ENCODE measurements at places on chromosomes 6 and 20.

DNA sequence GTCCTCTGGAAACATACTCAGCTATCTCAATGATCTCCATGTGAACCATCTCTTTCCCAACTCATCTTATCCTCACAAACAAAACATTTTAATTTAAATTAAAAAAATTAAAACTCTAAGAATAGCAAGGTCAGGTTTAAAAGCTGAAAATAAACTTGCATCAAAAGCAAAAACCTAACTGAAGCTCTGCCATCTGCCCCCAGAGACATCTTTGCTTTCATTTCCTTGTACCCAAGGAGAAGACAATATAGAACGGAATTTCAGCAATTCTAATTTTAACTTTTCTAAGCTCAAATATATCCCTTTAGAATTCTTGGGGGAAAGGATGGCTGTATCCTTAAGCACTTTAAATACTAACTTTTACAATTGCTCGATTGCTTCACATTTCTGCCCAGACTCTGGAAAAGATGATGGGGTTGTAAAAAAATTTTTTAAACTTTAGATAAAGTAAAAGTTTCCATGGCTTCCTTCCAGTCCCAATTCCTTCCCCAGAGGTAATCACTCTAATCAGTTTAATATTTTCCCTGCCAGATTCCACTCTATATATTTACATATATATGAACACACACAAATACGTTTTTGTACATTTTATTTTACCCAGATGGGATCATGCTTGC, 69.2 kb upstream of the SMIM29 start:
- DNase-seq, result no peak

GRCh38 chr6:44373051-44373450, 14.5 kb upstream of the CDC5L start:
- DNase-seq, result no peak

DNA sequence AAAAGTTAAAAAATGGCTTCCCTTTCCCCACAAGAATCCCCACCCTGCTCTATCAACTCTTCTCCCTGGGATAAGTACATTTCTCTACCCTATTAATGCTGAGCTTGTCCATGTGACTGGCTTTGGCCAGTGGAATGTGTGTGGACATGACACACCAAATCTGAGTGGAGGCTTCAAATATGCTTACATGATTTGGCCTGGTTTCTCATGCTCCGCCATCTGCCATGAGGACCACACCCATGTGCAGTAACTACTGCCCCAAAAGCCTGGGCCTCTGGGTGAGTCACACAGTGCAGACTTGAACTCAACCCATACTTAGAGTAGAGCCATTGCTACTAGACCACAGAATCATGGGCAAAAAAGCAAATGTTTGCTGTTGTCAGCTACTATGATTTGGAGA, 65.4 kb downstream of the PRND start:
- no peak for DNase-seq

DNA sequence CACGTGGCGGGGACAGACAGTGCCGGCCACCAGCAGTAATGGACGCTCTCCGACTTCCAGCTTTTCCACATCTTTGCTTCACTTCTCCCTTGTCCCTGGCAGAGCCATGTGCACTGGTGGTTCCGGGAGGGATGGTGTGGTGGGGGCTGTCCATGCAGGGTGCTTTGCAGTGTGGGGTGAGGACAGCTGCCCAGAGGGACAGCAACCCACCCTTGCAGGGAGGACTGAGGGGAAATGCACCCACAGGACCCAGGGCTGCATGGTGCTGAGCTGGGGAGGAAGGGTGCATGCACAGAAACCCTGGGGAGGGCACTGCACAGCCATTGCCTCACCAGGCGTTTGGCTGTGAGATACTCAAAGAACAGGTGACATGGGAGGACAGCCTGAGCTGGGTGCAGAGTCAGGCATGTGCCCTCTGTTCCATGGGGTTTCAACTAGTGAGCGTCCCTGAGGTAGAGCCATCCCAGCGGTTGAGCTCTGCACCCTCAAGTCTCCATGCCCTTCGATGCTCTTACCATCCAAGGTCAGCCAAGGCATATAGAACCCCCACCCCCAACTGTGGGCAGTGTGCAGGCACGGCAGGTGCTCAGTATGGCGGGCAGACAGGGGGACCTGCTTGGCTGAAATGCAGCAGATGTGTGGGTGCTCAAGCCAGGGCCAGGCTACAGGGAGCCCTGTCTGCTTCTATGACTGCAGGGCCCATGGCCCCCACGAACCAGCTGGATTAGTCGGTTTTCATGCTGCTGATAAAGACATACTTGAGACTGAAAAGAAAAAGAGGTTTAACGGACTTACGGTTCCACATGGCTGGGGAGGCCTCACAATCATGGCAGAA, 239.7 kb downstream of the TTLL2 start:
- no peak for DNase-seq

DNA sequence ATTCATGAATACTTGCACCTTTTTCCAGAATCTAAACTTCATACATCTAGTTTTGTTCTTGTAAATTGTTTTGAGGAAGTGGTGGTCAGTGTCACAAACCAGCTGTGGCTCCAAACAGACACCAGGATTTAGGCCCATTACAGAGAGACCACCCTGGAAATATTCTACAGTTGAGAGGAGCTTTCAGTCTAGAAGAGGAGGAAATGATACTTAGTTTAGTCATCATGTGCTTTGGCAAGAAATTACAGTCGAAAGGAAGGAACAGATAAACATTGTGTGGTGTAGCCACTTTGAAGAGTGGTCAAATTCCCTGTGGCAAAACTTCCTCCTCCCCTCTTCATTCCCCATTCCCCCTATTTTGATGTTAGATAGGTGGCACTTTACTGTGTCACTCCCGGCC, 15.7 kb downstream of the DCBLD1 start:
- DNase-seq, result no peak

- no peak for DNase-seq
Measured at GRCh38 chr6:95576218-95576997, 927 bp upstream of the MANEA start.

DNA sequence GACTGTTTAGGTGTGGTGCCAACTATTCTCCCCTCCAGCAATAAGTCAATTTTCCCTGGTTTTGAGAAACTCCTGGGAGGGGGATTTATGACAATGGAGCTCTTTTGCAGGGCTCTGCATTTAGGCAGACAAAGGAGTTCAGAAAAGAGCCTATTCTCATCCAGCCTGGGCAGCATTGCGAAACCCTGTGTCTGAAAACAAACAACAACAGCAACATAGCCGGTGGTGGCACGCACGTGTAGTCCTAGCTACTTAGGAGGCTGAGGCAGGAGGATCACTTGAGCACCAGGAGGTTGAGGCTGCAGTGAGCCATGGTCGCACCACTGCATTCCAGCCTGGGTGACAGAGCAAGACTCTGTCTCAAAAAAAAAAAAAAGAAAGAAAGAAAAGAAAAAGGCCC, 6.4 kb downstream of the CLPS start:
- DNase-seq, result no peak

GRCh38 chr6:35905841-35906498, 14.9 kb downstream of the SRPK1 start:
- no peak for DNase-seq

- no peak for DNase-seq
Measured at GRCh38 chr6:31467151-31467550, 30.8 kb upstream of the MICB start.

Data from Panc1 (cell line).